ENCODE measurements at places on chromosomes 3 and 15.
A peak's percentile ranks its signal among the peaks of the same experiment; 100 is the strongest.

GRCh38 chr15:45499426-45499825, 23.1 kb downstream of the SLC30A4 start:
- no peak for DNase-seq

DNA sequence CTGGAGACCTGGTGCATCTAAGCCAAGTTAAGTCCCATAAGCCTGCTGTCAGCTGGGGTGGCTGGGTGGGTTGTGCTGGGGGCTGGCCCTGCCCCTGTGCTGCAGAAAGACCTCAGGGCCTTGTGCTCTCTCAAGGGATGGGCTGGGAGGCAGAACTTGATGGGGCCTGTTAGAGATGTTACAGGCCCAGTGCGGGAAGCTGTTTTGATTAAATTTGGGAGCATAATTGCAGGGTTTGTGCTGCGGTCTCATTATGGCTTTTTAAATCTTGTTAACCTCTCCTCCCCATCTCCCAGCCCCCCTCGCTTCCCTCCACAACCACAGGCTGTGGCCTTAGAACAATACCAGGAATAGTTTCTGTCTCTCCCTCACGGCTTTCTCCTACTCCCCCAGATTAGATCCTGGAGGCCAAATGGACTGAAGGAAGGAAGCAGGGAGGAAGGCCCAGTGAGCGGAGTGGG, 87.6 kb upstream of the TLE3 start:
- no peak for DNase-seq

GRCh38 chr15:74812533-74812932, at the start of gene LMAN1L:
Gene LMAN1L, plus strand, starts transcription at chr15:74812835. Its CDS starts 20 bp downstream, at chr15:74812855.
- DNase-seq, result no peak

- no peak for DNase-seq
Observed at GRCh38 chr3:147411238-147411814, 2.2 kb downstream of the ZIC1 start.

- DNase-seq, result no peak
Observed at GRCh38 chr3:13378155-13378554, 42.0 kb downstream of the NUP210 start.

DNA sequence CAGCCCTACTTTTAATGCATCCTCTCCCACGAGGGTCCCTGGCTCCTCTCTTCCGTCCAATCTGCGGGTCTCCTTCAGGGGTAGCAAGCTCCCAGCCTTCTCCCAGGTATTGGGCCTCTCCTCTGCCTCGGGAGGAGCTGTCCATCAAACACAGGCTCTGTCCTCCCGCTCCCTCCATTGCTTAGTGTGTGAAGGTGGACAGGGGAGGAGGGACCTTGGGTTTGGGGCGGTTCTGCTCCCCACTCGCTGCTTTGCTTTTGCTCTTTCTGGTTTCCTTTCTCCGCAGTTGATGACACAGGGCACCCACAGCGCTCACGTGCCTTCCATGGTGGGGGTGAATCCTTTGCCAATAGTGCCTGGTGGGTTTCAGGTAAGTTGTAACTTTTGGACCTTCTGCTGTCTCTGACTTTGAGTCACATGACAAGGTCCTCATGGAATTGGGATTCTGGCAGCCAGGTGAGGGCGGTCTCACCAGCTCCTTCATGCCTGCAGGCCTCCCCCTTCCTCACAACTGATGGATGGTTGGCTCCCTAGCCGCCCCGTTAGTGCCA, 18.9 kb downstream of the MUC20 start:
- DNase-seq, result no peak

GRCh38 chr15:42707068-42707467, 29.9 kb downstream of the CDAN1 start:
- peak; percentile 7 for DNase-seq

Data from HT-29 (cell line).